ENCODE measurements at places on chromosomes 3 and 15. TPM values are rescaled to one million over a fixed set of nuclear protein-coding genes. Genes with fewer than 3 reads are reported as not detected.

RTP1 gene
- not detected for total RNA-seq

DNA sequence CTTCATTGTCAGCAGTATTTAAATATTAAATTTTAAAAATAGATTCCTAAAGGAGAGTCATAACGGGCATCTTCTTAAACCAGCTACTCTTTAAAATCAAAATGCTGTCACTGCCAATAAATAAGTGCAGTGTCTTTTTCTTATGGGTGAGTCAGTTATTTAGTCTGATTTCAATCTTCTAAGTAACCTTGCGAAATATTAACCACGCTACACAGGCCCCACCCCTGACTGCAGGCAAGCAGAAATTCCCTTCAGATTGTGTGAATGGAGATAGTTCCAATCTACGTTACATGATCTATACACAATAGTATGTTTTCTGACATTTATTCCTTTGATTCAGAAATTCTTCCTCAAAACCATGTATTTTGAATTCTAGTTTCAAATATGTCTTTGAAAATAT is 141.5 kb downstream of the GADL1 start:
- DNase-seq, result no peak
- H3K4me3 ChIP-seq, result no peak overlapping the region
- H3K4me1 ChIP-seq, result peaks cover 11% of the 10 kb centered on the region

- H3K27me3 ChIP-seq, result no peaks in the 10 kb centered on the region
- H3K4me3 ChIP-seq, result no peak overlapping the region
- no peaks in the 10 kb centered on the region for H3K36me3 ChIP-seq
- no peak for DNase-seq
Observed at GRCh38 chr3:145842294-145842902, 318.6 kb downstream of the PLOD2 start.

DNA sequence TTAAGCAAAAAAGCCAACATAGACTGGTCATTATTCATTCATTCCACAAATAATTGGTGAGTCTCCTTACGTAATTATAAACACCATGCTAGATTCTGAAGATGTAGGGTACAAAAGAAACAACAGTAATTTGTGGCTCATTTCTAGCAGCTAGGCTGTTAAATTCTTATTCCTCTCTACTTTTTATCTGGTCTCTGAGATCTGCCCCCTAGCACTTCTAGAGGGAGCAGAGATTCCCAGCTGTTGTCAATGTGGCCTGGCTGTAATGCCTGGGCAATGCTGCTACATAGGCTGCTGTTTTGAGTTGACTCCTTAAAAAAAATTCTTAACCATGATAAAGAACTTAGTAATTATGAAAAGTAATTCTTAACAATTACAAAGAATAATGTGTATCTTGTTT is 434.9 kb upstream of the THRB start:
- no peak overlapping the region for H3K27ac ChIP-seq
- no peaks in the 10 kb centered on the region for H3K4me1 ChIP-seq
- H3K27me3 ChIP-seq, result no peaks in the 10 kb centered on the region
- H3K36me3 ChIP-seq, result no peaks in the 10 kb centered on the region

GRCh38 chr3:14329116-14329830 is 73.1 kb upstream of the SLC6A6 start:
- H3K27me3 ChIP-seq, result peaks cover 15% of the 10 kb centered on the region
- H3K4me3 ChIP-seq, result no peak overlapping the region
- H3K4me1 ChIP-seq, result no peaks in the 10 kb centered on the region
- H3K36me3 ChIP-seq, result no peaks in the 10 kb centered on the region
- no peak for DNase-seq

DNA sequence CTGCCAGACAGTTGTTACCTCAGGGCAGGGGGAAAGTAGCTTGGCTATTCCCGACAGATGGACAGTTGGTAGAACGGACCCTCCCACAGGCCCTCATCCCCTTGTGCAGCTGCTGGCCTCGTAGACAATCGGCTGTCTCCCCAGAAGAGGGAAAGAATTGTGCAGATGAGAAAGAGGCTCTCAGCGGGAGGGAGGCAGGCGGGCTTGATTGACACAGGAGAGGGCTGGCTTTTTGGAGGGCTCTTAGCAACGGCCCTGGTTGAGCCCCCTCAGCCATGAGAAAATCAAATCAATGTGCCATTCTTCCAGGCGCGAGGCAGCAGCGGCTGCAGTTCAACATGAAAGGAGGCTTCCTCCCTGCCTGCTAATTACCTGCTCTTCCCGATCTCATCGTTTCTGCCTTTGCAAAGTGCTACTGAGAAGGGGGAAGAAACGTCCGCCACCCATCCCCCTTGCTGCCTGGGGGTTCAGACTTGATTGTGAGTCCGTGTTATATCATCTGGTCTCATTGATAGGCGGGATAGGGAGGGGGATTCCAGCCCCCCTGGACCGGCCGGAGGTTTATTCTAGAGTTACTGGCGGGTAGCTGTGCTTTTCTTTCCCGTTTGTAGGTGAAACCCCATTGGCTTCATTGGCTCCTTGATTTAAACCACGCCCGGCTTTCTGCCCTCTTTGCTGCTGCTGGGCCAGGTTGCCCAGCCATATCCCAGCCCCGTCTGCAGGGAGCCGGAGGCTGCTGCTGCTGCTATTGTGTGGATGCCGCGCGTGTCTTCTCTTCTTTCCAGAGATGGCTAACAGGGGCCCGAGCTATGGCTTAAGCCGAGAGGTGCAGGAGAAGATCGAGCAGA is at the start of gene TAGLN3:
Gene TAGLN3 (plus strand): TSS at position 287 of the 848 bp plus-strand sequence. CDS start 501 bp downstream, at position 788.
- no peak for DNase-seq
- peak within 1 kb of the TSS; percentile 74 for H3K4me3 ChIP-seq
- no peak within 1 kb of the TSS for H3K27ac ChIP-seq

DNA sequence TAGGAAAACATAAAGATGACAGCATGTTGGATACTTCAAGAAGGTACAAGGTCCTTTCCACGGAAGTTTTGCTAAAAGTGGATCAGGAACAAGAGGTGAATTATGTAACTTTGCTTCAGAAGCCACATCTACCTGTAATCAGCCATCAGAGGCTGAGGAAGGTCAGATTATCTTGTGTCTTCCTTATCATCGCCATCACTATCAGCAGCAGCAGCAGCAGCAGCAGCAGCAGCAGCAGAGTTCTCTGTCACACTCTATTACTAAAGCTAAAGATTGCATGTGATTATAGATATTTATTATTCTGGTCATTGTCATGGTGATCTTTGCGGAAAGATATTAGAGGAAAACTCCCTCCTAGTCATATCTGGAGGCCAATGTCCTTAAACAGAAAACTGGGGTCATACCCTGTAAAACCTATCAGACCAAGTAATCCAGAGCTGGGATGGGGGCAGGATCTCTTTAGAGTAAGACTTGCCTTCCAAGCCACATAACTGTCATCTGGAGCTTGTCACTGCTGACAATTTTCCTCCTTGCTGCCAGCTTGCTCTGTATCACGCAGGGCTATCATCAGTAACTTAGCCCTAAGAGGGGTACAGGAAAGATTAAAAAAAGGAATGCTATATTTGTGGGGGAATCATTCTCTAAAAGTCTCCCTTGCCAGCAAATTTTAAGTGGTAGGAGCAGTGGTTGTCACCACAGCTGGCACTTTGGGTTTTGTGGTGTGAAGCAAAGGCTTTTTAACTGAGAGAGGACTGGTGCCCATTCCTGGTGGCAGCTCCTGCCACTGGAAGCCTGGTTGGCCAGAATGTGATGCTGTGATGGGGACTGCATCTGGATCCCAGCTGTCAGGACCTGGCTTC is 130.9 kb upstream of the RASGRP1 start:
- peak overlapping the region; percentile 74 for H3K27ac ChIP-seq
- peak overlapping the region; percentile 65 for H3K4me3 ChIP-seq
- peaks cover 58% of the 10 kb centered on the region for H3K4me1 ChIP-seq
- H3K27me3 ChIP-seq, result no peaks in the 10 kb centered on the region
- peaks cover 2% of the 10 kb centered on the region for H3K36me3 ChIP-seq
- DNase-seq, result no peak

DNA sequence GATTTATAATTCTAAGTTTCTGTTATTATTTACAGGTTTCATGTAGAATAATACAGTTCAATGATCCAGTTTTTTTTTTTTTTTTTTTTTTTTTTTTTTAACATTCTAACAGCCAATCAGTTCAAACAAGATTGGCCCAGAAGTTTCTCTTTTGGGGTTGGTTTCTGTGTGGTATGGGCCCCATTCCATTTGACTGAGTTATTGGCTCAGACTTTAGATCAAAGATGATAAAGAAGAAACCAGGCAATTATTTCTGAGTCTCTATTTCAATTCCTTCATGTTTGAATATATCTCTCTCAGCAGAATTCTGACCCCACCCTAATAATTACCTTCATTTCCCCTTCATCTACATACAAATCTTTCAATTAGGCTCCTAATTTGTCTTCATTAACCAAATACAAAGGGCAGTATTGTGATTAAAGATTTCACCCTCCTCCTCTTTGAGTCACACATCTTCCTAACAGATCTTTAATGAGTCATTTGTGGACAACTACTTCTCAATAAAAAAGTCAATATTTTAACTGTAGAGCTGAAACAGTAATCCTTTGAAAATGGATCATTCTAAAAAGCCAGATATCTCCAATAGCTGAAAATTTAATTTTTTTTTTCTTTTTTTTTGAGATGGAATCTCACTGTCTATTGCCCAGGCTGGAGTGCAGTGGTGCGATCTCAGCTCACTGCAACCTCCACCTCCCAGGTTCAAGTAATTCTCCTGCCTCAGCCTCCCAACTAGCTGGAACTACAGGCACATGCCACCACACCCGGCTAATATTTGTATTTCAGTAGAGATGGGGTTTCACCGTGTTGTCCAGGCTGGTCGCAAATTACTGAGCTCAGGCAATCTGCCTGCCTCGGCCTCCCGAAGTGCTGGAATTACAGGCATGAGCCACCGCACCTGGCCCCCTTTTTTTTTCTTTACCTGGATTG is 878.8 kb downstream of the NAALADL2 start:
- H3K36me3 ChIP-seq, result no peaks in the 10 kb centered on the region
- no peak overlapping the region for H3K27ac ChIP-seq
- no peaks in the 10 kb centered on the region for H3K4me1 ChIP-seq
- no peaks in the 10 kb centered on the region for H3K27me3 ChIP-seq
- no peak for DNase-seq

DNA sequence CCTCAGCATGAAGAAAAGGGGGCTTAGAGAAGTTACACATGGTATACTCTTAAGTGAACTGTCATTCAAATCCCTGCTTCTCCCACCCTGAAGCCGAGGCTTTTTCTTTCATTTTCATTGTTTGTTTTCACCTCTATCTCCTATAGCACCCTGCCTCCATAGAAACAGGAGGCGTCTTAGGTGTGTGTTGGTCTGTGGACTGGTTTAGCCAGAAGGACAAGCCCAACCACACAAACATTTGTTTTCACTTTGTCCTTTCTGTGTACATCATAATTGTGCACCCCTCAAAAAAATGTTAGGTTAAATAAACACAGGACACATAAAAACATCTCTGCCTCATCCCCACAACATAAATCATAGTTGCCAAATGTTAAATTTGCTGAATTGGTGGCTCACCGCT is 73.3 kb upstream of the UBE2E2 start:
- no peaks in the 10 kb centered on the region for H3K4me1 ChIP-seq
- H3K36me3 ChIP-seq, result no peaks in the 10 kb centered on the region
- H3K27ac ChIP-seq, result no peak overlapping the region
- no peak for DNase-seq
- H3K27me3 ChIP-seq, result no peaks in the 10 kb centered on the region

- H3K4me3 ChIP-seq, result no peak overlapping the region
Observed at GRCh38 chr3:3071136-3071535, 39.0 kb downstream of the IL5RA start.

GRCh38 chr15:100433304-100433703 is 91.5 kb upstream of the ADAMTS17 start:
- DNase-seq, result no peak
- H3K27me3 ChIP-seq, result no peaks in the 10 kb centered on the region
- no peak overlapping the region for H3K4me3 ChIP-seq

DNA sequence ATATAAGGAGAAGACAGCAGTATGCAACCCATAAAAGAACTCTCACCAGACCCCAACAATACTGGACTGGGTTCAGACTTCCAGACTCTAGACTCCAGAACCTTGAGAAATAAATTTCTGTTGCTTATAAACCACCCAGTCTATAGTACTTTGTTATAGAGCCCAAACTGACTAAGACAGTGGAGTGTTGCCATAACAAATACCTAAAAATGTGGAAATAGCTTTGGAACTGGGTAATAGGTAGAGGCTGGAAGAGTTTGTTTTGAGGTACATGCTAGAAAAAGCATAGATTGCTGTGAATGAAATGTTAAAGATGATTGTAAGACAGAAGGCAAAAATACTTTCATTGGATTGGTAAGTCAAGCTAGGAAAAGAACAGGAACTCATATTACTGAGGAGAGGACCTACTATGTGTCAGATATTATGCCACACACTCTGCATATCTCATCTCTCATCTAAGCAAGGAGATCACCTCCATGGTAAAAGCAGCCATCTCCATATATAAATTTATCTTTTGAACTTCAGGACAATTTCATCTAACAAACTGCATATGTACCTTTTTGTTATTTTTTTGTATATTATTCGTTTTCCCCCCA is 67.4 kb upstream of the FNDC3B start:
- peaks cover 4% of the 10 kb centered on the region for H3K4me1 ChIP-seq
- no peak overlapping the region for H3K4me3 ChIP-seq
- DNase-seq, result no peak
- H3K27me3 ChIP-seq, result peaks cover 3% of the 10 kb centered on the region
- H3K36me3 ChIP-seq, result no peaks in the 10 kb centered on the region

GRCh38 chr3:53807117-53807810 is 39.0 kb downstream of the CHDH start:
- no peaks in the 10 kb centered on the region for H3K36me3 ChIP-seq
- H3K4me1 ChIP-seq, result no peaks in the 10 kb centered on the region
- H3K27ac ChIP-seq, result no peak overlapping the region
- DNase-seq, result no peak

GRCh38 chr3:129609591-129610182 is 3.2 kb upstream of the PLXND1 start:
- no peak for DNase-seq
- H3K36me3 ChIP-seq, result peaks cover 1% of the 10 kb centered on the region
- no peak overlapping the region for H3K27ac ChIP-seq
- peaks cover 14% of the 10 kb centered on the region for H3K4me1 ChIP-seq
- H3K27me3 ChIP-seq, result peaks cover 36% of the 10 kb centered on the region
- no peak overlapping the region for H3K4me3 ChIP-seq

GLDN gene
- not detected for total RNA-seq

All from activated naive CD8-positive, alpha-beta T cell treated with anti-CD3 and anti-CD28 coated beads, Interleukin-2, amount 10 ng/mL, durations not matched to agents 7 days and 5 days (primary cell).